ENCODE measurements at places on chromosomes 1 and 21.

GRCh38 chr21:29196670-29197191 lies 66.3 kb downstream of the MAP3K7CL start:
- DNase-seq, result no peak

DNA sequence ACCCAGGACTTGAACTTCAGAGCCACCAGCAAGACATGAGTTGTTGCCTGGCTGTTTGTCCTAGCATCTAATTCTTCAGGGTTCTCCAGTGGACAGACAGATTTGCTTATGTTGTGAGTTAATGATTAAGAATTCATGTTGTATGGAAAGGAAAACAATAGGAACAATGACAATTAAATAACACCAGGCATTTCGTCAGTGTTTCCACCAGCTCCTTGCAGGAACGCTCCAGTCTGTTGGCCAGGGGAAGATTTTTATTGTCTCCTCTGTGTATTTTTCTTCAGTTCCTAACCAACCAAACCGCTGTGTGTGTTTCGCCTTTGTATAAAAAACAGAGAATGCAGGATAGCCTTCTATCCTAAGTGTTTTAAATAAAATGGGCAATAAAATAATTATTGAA lies 64.4 kb upstream of the PTGFR start:
- DNase-seq, result no peak

DNA sequence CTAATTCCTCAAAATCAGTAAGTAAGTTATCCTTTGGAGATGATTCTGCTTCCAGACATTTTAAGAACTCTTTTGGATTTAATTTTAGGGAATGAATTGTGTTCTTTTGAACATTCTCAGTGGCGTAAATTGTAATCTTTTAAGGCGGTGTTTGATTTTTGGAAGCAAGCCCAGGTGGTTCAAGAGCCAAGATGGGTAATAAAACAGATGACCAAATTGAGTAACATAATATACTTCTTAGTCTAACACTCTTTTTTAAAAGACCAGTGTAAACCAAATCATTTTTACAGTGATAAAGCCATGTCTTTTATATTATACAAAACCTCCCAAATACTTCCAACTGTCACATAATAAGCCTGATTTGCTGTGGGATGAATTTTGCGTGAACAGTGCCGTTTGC lies 133.8 kb downstream of the LRRC40 start:
- no peak for DNase-seq

- DNase-seq, result no peak
Measured at GRCh38 chr21:33064623-33065390, 5.1 kb upstream of the OLIG1 start.

- no peak for DNase-seq
Measured at GRCh38 chr1:59328353-59328752, 31.5 kb downstream of the FGGY start.

DNA sequence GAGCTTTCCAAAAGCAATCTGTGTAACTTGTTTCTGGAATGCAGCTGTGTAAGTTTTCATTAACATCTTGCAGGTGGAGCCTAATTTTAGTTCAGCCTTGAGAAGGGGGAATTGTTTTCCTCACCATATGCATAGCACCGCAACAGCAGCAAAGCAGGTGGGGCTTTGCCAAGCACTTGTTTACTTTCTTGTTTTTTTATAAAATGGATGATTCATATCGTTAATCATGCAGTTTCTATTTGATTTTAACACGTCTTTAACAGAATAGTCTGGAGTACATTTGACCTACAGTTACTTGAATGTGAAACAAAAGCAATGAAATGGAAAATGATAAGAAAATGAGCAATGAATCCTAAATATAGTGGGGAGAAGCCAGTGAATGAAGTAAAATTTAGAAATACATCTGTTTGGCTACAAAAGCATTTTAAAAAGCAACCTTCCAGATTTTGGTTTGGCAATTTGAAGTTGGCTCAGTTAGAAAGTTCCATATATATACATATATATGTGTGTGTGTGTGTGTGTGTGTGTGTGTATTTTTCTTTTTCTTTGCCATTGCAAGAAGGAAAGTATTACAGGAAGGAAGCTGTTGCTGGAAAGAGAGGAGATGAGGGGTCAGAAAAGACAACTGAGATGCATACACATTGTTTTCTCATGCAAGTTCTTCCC lies 119.0 kb upstream of the ADGRL2 start:
- no peak for DNase-seq

- DNase-seq, result no peak
Measured at GRCh38 chr1:119869995-119870394, 26.3 kb downstream of the ADAM30 start.

GRCh38 chr21:23837564-23837963 lies 1769.7 kb downstream of the MRPL39 start:
- DNase-seq, result no peak

DNA sequence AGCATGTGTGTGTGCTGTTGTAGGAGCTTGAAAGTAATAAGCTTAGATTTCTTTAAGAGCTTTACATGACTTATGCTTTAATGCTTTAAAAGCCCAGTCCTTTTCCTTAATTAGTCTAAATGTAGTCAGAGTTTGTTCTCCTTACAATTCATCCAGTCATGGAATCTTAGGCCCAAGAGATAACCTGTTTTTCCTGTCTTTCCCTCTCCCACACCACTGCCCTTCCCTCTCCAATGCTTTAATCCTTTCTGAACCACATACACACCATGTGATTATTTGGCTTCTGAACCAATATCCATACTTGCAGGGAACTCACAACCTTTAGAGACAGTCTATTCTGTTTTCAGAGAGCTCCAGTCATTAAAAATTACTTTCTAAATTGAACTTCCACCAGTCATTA lies 37.6 kb downstream of the ALG6 start:
- no peak for DNase-seq

- DNase-seq, result no peak
Measured at GRCh38 chr1:1703796-1704195, 11.2 kb upstream of the SLC35E2B start.

DNA sequence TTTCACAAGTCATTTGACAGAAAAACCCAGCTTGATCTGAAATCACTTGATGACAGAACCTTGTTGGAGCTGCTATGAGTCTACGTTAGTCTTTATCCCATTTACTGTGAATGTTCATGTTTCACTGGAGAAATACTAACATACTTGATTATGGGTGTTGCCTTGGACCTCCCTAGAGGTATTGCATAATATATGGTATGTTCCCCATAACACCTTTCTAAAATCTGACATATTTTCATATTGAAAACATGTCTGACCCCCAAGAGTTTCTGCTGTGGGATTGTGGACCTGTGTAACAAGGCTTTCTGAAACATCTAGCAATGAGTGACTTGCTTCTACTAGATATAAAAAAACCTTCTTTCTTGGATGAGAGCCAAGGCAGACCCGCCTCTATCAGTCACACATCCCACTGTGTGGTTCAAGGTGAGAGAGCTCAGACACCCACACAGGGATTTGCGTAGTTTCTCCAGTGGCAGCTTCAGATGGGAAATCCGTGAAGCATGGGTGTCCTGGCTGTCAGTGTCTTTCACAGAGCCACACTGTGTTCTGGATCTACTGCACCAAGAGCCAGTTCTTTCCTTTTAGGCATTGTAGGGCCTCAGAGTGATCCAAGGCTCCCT lies 4.6 kb downstream of the NENF start:
- DNase-seq, result no peak

DNA sequence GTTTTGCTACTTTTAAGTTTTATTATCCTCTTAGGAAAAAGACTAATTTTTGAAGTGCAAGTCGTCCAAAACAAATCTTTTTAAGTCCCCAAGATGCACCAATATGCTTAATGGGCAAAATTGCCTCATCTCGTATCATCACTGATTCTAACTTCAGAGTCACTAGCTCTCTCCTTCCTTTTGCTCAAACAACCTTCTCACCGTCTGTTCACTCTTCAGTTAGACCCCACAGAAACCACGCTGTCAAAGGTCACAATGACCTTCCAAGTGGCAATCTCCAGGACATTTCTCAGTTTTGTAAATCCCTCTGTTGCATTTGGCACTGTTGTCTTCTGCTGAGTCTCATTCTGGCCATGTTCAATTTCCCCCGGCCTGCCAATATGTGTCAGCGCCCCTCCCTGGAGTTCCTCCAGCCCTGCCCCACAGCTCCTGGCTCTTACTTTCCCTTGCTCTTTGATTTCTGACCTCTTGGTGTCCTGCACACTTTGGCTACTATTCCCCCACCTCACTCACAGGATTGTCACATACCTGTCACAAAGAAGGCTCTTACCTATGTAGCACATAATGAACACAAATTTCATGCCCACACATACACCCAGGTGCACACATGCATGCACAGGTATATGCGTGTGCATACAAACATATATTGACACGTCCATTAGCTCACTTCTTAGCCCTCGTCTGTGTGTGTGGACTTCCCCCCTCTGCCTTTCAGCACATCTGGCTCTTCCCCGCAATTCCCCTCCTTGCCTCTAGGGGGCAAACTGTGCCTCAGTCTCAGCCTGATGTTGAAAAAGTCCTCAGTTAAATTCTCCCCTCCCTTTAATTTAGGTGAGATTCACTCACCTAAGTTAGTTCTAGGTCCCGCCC lies 354.0 kb upstream of the DUSP10 start:
- DNase-seq, result peak; percentile 15

DNA sequence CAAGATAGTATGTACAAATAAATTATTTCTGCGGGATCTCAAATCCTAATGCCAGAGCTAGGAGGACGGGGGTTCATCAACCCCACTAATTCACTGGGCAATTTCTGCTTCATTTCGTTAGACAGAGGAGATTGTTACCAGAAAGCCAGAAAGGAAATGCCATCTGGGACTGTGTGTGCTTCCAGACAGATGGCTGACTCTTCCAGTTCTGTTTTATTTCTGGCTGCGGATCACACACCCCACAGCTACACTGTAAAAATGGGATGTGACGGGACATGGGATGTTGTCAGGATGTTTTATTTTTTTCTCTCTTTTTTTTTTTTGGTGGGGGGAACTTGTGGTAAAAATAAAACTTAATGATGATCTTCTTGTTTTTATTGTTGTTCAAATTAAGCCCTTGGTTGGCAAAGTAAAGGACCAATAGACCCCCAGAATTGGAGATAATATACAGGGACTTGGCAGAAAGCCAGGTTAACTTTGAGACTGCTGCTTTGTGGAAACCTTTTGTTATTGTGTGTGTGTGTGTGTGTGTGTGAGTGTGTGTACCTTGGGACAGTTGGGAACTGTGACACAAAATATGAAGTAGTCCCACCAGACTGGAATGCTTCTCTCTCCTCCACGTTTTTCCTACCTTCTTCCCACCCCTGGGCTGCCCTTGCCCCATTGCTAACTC lies 114.5 kb downstream of the NUF2 start:
- no peak for DNase-seq

Data from stimulated activated CD8-positive, alpha-beta memory T cell treated with anti-CD3 and anti-CD28 coated beads, Interleukin-7, amount 100 ng/mL, for 48 hours (primary cell).